ENCODE measurements at places on chromosomes 4 and X.

DNA sequence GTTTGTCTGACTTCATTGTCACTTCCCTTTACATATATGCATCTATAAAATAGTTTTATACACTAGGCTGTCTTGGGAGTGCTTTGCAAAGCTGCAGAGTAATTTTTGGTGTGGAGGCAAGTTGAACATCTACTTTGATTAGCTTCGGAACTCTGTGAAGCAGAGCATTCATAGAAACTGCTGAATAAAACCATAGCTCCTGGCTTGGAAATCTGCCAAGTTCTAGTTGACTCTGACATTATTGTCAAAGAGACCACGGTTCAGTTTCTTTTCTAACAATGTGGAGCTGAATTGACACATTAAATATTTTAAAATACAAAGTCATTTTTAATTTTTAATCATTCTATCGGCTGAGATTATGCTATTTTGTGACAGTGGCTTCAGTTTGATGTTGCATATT lies 335.0 kb downstream of the BMPR1B start:
- no peak for DNase-seq

DNA sequence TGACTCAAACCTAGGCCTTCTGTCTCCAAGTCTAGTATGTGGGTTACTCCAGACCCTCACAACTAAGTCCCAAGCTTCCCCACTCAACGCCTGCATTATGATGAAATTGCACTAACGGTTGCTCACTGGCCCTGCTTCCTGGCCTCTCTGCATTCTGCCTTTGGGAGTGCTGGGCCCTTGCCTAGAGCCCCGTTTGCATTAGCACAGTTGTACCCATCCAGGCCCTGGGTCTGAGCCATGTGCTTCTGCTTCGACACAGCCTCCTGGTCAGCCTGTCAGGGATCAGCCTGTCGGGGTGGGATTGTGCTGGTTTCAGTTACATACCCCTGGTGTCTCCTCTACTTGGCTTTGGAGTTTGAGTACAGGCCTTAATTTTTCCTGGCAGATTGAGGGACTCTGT lies 58.4 kb downstream of the DCUN1D4 start:
- DNase-seq: no peak

DNA sequence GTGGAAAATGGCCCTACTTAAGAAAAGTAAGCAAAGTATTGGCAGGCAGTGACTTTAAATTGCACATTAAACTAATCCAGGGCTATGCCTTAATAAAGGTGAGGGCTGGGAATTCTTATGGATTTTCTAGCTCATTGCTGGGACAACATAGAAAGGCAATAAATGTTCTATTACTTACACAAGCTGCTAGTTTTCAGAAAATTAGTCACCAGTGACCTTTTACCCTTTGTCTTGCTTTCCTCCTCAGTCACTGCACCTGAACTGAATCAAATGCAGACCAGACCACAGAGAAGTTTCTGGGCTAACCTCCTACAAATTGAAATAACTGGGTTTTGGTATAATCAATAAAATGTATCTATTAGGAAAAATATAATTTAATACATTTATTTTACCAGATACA lies 694.4 kb upstream of the FAM241A start:
- DNase-seq: no peak

GRCh38 chr4:4524364-4524763 lies 17.5 kb downstream of the STX18 start:
- no peak for DNase-seq

- no peak for DNase-seq
Measured at GRCh38 chrX:51760657-51761056, 17.4 kb downstream of the GSPT2 start.

All from GM04504 (cell line).